GOT3 (cell line): ENCODE measurements at places on chromosomes 7 and 10.

- DNase-seq = no peak
Observed at GRCh38 chr7:93097388-93097787, 20.4 kb downstream of the SAMD9 start.

DNA sequence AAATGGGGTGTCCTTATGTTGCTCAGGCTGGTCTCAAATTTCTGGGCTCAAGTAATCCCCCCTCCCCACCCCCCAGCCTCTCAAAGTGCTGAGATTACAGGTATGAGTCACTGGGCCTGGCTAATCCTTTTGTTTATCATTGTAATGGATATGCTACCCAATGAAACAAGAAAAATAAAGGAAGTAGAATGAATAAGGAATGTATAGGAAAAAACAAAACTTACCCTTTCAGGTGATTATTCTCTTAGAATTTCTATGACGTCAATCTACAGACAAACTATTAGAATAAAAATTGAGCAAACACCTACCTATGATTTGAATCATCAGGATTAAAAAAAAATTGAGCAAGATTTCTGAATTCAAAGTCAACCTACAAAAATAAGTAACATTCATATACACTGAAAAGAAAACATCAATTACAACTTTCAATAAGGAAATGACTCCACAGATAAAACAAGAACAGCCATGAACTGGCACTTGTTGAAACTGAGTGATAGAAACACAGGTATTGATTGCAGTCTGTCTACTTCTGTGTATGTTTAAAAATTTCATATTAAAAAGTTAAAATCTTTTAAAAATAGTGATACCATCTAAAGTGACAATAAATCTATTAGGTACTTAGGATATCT, 12.2 kb downstream of the ADAM12 start:
- DNase-seq = no peak

- no peak for DNase-seq
Observed at GRCh38 chr10:59358576-59358975, 3.8 kb downstream of the FAM13C start.

DNA sequence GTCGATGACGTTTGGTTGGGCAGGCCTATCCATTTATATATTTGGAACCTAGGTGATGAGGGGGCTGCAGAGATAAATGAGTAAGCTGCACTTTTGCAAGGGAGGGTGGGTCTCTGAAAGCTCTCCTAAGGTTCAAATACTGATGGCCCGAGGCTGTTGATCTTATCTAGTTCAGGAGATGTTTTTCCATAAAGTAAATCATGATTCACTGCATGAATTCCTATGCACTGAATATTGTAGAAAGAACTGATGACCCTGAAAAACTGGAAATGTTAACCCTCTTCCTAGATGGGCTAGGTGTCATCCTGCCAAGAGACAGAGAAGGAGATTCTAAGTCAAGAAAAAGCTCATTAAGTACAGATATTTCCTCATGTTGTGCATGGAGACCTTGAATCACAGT, 459.9 kb downstream of the PLXNA4 start:
- no peak for DNase-seq

DNA sequence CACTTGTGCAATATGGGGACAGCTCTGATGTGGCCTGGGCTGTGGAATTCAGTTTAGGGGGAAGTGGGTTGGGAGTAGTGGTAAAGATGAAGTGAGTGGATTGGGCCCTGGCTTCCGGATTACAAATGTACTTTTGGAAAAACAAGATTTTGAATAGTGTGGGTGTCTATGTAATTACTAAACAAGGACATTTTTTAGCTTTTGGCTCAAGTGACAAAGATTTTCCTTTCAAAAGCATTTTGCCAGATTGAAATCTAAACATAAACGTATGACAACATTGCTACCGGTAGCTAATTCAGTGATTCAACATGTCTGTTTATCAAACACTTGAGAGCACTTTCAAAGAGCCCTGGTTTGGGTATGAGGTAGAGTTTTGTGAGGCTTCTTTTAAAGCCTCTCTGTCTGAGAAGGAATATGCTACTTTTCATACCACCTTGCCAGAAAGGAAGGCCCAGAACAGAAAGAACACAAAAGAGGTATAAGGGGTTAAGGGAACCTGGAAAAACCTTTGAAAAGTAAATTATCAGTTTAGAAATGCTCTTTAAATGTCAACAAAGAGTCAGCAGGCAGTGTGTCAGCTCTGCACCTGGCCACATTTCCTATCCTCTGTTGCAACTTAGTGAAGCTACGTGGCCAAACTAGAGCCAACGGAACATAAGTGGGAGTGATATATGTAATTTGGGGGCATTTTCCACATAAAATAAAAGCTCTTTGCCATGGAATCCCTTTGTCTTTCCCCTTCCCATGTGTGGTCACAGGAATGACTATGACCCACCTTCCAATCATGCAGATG, 516.1 kb downstream of the NRG3 start:
- no peak for DNase-seq

DNA sequence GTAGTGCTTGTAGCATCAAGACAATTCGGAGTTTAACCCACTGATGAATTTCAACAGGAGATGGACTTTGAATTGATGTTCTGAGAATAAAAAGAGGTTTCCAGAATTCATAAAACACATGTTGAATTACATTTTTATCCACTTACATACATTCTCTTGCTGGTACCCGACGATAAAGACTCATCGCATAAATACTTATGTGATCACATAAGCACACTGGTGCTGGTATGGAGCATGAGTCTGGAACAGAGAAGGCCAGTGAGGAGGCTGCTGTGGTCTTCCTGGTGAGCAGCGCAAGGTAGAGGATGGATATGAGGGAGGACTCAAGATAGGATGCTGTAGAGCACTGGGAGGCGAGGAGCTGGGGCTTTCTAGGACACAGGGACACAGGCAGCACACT, 109.0 kb downstream of the RNF216 start:
- DNase-seq = no peak

GRCh38 chr10:59852670-59853069, 53.7 kb downstream of the CCDC6 start:
- no peak for DNase-seq

DNA sequence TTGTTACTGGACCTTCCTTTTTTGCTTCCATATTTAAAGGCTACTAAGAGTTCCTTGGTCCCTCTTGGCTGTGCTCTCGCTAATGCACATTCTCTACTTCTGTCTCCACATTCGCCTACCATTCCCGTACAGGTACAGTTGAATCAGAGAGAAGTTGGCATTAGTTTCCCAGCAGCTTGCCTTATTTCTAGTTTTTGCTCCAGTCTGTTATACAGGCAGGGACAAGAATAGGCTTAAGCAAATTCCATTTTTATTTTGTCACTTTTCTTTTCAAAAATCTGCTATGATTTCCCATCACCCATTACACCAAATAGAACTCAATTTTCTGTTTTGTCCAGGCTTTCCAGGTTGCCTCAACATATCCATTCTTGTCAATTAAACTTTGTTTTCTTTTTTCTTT, 29.9 kb downstream of the DYNC1I1 start:
- DNase-seq = no peak

GRCh38 chr7:102306916-102307677, 20.4 kb downstream of the SH2B2 start:
- DNase-seq = no peak

- no peak for DNase-seq
Observed at GRCh38 chr10:77456414-77456813, 181.2 kb downstream of the KCNMA1 start.

GRCh38 chr10:20769481-20769880, 127.6 kb downstream of the NEBL start:
- DNase-seq = no peak

GRCh38 chr10:65325913-65326312, 1599.9 kb upstream of the LRRTM3 start:
- no peak for DNase-seq

- DNase-seq = no peak
Observed at GRCh38 chr7:79037001-79037400, 416.5 kb downstream of the MAGI2 start.

DNA sequence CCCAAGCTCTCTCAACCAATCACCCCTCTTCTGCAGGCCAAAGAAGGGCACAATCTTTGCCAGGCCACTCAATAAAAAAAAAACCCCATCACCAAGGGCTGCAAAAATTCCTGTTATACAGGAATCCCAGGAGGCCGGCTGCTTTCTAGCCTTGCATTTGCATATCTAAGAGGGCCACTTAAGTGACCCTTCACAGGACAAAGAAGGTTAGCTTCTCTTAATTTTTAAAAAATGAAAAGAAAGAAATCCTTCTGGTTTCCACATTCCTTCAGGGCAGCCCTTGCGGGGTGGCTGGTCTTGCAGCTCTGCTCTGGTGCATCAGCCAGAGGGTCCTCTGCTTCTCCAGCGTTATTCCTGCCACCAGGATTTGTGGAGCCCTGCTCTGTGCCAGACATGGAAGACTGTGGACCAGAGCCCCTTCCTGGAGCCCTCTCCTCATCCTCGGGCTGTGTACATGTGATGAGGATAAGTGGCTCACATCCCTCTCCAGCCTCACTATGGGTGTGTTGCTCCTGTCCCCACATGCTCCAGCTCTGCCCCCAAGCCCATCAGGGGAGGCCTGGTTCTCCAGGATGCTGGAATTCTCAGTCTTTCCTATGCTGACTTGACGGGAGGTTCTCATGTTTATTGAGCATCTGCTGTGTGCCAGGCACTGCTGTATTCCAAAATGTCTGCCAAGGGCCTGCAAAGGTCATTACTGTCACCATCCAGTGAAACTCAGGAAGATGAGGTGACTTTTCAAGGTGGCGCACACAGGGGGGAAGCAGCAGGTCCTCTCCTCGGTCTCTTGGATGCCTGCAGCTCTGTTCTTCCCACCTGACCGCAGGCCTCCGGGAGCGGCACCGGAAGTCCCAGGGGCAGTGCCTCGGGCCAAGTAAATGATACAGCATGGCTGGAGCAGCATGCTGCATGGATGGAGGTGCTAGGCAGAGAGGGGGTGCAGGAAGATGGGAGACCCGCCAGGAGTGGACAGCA, 67.7 kb downstream of the ARHGAP22 start:
- no peak for DNase-seq

DNA sequence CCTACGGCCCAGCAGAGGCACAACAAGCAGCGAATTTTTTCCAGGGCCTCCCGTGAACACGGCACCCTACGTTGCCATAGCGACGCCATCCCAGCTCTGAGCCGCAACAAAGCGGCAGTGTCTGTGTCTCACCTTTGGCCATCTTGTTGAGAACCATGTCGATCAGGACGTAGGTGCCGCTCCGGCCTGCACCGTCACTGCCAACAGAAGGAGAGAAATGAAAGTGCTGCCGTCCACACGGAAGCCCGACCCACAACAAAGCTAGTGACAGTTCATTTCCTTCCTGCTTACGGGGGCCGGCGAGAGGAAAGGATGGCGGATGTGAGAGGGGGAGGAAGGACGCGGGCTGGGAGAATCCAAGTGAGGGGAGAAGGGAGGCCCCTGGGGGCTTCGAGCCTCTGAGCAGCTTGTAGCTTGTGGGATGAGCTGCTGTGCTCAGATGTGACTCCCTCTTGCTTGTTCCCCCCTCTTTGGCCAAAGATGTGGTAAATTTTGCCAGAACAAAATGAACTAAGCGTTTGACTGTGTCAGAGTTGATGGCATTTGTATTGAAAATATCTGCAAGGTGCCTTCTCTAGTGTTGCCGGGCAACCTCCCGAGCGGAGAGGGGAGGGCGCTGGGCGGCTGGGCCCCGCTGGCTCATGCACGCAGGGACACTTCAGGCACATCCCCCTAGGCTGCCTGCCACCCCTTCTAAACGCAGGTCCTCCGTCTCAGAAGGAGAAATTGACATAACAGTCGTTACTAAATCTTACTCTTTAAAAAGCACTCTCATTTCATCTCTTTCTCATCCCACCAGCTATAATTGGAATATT, 232.2 kb downstream of the DNAJB6 start:
- DNase-seq = no peak
